ENCODE measurements at places on chromosomes 16 and 17. TPM values are rescaled to one million over a fixed set of nuclear protein-coding genes. Genes with fewer than 3 reads are reported as not detected.

DNA sequence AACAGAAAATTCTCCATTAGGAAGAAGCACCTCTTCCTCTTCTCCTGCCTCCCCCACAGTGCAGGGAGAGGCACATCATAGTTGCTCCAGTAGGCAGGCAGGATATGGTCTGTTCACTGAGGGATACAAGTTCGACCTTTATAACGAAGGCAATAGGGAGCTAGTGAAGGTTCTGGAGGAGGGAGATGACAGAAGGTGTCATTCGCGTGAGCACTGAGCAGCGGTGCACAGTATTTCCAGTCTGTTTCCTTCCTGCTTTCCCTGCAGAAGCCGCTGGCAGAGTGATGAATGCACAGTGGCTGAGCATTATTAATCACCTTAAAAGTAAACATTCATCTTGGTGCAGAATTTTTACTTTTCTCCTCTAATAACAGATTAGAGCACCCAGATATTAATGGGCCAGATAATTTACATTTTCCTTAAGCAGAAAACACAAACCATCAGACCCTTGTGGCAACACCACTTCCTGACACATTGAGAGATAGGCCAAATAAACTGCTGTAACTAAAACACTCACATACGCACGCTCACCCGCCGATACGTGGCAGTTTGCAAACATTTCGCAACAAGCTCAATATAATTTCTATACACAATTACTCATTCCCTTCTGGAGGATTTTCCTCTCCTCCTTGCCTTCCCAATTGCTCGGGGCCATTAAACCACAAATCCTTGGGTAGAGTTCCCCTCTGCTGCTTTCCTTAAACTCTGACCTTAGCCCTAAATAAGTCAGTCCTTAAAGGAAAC lies 69.5 kb downstream of the AIPL1 start:
- no peak for DNase-seq

- DNase-seq, result no peak
Measured at GRCh38 chr17:14152721-14153120, 83.4 kb downstream of the COX10 start.

DNA sequence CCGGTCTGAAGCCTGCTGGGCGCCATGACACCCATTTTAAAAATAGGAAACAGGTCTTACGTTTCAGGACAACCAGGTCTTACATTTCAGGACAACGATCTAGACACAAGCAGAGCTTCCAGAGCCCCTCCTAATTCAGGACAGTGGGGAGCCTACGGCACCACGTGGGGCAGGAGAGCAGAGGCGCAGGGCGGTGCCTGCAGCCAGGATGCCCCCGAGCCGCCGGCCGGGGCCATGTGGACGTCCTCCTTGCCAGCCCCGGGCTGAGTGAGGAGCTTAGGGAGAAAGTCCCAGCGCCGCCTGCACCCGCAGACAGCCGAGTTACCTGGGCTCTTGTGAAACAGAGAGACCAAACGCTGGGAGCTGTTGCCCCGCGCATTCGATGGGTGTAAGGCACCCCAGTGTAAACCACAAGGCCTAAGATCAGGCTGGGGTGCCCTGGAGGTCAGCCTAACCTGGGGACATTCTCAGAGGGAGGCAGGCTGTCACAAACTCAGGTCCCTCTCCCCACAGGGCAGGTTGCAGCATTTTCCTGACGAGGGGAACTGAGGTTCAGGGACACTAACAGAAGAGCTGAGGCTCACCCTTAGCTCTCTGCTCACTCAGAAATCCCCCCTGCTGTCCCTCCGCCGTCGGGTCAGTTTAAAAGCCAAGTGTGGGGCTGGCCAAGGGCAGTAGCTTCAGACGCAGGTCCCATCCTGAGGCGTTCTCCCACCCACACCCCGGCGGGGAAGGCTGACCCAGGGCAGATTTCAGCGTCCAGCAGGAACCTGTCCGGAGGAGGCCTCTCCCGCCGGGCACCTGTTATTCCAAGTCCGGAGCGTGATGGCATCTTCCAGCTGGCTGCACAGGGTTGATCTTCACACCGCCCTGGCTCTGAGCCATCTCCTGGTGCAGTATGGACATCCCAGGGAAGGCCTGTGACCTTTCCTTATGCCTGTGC lies 1.8 kb upstream of the NOTUM start:
- DNase-seq, result no peak

DNA sequence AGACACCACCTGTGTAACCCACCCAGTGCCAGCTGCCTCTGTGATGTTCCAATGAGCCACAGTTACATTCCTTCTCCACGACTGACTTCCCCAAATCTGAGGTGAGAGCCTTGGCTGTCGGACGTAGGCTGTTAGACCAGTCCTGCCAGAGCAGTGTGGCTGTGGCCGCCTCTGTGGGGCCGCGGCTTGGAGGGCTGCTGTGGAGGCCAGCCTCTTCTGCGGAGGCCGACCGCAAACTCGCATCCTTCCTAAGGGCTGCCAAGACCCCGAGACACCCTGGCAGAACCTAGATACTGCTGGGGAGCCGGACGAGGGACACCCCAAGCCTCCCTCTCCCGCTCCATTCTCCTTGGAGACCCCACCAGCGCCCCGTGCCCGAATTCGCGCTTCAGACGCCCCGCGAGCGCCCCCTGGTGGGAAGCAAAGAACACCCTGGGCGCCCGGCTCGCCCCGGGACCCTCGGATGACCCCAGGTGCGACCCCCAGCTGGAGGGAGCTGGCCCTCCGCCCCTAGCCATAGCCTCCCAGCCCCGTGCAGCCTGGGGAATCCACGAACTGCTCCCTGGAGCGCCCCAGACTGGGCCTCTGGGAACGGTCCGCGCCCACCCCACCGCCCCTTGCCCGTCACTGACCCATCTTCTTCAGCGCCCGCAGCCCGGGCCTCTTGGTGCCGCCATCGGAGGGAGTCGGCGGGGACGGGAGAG lies 547 bp downstream of the PLCD3 start:
- no peak for DNase-seq

DNA sequence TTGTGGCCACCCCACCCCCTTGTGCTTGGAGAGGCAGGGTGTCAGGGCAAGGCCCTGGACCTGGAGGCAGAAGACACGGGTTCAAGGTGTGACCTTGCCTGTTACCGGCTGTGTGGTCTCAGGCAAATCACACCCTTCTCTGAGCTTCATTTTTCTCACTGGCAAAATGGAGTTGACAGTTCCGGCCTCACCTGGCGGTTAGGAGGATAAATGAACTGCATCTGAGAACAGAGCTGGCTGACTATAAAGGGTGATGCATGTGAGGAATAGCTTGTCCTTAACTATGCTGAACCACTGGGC lies 4.2 kb upstream of the MEOX1 start:
- DNase-seq, result no peak

- no peak for DNase-seq
Measured at GRCh38 chr17:17518014-17518413, 21.8 kb upstream of the RASD1 start.

DNA sequence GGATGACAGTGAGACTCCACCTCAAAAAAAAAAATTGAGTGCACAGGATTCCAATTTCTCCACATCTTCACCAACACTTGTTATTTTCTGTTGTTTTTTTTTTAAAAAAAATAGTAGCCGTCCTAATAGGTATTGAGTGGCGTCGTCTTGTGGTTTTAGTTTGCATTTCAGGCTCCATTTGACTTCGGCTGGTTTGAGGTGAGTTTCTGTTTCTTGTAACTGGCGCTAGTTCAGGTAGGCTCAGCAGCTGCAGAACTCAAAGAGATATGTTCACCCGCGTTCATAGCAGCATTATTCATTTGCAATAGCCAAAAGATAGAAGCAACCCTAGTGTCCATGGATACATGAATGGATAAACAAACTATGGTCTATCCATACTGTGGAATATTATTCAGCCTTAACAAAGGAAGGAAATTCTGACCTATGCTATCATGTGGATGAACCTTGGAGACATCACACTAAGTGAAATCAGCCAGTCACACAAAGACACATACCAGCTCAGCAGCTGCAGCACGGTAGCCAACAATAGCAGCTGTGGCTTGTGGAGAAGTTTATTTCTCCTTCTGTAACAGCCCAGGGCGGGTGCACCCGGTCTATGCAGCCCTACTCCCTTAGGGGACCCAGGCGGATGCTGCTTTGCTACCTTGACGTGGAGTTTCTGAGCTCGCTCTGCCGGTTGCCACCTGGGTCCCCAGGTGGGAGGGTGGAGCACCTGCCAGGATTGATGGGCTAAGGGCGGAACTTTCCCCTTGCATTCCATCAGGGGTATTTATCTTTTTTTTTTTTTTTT lies 44.9 kb downstream of the TMEM235 start:
- DNase-seq, result no peak

DNA sequence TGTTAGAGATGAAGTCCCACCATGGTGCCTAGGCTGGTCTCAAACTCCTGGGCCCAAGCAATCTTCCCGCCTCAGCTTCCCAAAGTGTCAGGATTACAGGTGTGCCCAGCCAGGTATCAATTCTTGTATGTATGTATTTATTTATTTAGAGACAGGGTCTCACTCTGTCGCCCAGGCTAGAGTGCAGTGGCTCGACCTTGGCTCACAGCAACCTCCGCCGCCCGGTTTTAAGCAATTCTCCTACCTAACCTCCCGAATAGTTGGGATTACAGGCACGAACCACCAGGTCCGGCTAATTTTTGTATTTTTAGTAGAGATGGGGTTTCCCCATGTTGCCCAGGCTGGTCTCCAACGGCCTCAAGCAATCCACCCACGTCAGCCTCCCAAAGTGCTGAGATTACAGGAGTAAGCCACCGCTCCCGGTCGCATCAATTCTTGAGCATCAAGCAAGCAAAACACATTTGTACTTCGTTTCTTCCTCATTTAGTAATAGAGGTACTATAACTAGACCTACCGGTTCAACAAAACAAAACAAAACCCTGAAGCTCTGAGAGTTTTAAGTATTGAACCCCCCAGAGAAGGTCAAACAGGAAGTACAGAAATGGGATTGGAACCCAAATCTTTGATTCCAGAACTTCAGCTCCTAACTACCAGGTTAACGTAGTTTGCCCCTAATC lies 1.0 kb upstream of the ZNF500 start:
- DNase-seq, result no peak

- DNase-seq, result no peak
Measured at GRCh38 chr16:77877712-77878347, 89.5 kb downstream of the VAT1L start.

DNA sequence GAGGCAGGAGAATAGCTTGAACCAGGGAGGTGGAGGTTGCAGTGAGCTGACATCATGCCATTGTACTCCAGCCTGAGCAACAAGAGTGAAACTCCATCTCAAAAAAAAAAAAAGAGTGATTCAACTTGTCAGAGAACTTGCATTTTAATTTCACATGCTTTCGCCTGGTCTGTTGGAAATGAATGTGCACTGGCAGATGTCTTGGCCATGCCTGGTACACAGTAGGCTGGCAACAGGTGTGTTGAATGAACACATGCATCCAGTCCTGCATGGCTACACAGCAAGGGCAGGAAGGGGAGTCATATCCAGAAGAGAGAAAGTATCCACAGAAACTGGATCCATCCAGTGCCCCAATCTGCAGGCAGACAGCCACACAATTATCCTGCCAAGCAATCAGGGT lies 11.5 kb downstream of the COG4 start:
- DNase-seq, result no peak

GRCh38 chr17:64223931-64224629 lies 39.0 kb downstream of the TEX2 start:
- no peak for DNase-seq

DNA sequence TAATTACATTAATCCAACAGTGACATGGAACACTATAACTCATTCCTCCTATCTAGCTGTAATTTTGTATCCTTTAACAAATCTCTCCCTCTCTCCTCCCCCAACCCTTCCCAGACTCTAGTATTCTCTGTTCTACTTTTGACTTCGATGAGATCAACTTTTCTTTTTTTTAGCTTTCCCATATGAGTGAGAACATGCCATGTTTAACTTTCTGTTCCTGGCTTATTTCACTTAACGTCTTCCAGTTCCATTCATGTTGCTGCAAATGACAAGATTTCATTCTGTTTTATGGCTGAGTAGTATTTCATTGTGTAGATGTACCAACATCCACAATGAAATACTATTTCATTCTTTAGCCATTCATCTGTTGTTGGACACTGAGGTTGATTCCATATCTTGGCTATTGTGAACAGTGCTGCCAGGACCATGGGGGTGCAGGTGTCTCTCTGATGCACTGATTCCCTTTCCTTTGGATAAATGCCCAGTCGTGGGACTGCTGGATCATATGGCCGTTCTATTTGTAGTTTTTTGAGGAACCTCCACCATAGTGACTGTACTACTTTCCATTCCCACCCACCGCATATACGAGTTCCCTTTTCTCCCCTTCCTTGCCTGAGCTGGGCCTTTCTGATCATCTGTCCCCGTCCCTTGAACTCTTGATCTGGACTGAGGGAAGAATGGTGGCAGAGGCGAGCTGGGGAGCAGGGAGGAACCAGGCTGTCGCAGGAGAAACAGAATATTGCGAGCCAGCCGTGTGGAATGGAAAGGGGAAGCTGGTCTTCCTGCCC lies 7.7 kb upstream of the CEP295NL start:
- DNase-seq, result no peak

DNA sequence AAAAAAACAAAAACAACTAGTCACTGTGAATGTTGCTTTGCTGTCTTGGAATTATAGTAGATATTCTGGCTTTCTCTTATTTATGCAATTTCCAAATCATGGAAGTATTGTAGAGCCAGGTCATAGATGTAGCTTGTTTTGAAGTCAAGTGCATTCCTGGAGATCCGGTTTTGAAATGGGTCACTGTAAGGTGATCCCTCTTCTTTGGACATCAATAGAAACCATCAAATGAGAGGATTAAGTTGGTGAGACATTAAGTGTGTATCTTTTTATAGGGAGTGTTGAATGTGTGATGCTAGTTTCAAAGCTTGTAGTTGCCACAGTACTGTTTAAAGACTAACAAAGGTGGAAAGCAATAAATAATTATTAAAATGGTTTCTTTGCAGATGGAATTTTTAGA lies 4.5 kb downstream of the PRKAR1A start:
- DNase-seq, result no peak

GRCh38 chr17:49545806-49546545 lies 29.7 kb upstream of the NXPH3 start:
- no peak for DNase-seq

DNA sequence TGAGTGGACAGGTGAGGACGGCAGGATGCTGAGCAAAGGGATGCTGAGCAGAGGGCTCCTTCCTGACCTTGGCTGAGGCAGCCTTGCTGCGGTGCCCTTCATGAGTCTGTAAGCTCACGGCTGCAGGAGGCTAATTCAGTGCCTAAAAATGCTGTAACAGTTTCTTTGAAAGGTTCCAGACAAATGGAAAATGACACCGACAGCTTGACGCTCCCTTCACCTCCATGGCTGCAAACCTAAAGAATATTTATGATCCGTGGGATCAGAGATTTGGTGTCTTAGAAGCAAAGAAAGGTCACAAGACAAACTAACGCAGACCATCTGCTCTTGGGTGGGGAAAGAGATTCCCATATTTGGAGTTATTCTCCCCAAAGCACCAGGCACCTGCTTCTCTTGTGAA lies 28.0 kb downstream of the TOM1L2 start:
- no peak for DNase-seq

Gene ESRP2
- total RNA-seq, result 8.4 TPM

Gene RUNDC3A
- 2.0 TPM for total RNA-seq

Gene CETP
- total RNA-seq, result 1.6 TPM

Gene SPEM1
- total RNA-seq, result not detected

Gene SEPTIN1
- 0.37 TPM for total RNA-seq

Gene DBNDD1
- total RNA-seq, result 0.26 TPM

Gene TNFRSF13B
- total RNA-seq, result not detected

Gene TP53TG3C
- not detected for total RNA-seq

Gene CIAPIN1
- 38.6 TPM for total RNA-seq

Gene RPRML
- total RNA-seq, result not detected

Data from urinary bladder (tissue), 4 donors.